ENCODE measurements at places on chromosomes 13 and 19.

- DNase-seq, result no peak
Measured at GRCh38 chr19:10517760-10518443, 655 bp upstream of the S1PR5 start.

- DNase-seq, result no peak
Measured at GRCh38 chr13:102774214-102774568, 605 bp upstream of the TEX30 start.

- no peak for DNase-seq
Measured at GRCh38 chr13:42129033-42129432, 80.6 kb downstream of the DGKH start.

- no peak for DNase-seq
Measured at GRCh38 chr13:42272115-42272803, at the start of gene AKAP11. AKAP11 (plus strand) TSS chr13:42272152; CDS start chr13:42286349, 14,197 bp downstream.

GRCh38 chr13:99970651-99971575, 654 bp downstream of the ZIC5 start:
- DNase-seq, result no peak

DNA sequence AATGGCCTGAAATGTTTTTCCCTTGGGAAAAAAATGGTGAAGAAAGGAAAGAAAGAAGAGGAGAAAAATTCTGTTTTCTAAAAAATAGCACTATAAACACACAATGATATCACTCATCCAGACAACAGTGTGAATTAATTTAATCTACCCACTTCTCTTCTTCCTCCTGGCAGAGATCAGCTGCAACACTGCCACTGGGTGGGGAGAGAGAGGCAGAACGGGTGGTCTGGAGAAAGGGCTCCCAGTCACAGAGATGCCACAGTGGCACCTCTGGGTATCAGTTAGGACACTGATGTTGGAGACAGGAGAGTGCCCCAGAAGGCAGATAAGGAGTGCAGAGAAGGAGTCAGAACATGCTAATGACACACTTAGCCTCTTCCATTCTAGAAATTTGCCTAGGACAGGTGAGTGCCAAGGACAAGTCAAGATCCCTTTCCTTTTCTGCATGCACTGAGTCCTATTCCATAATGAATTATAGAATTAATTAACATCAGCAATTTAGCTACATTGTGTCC, 168.6 kb downstream of the SUCLA2 start:
- DNase-seq, result no peak

DNA sequence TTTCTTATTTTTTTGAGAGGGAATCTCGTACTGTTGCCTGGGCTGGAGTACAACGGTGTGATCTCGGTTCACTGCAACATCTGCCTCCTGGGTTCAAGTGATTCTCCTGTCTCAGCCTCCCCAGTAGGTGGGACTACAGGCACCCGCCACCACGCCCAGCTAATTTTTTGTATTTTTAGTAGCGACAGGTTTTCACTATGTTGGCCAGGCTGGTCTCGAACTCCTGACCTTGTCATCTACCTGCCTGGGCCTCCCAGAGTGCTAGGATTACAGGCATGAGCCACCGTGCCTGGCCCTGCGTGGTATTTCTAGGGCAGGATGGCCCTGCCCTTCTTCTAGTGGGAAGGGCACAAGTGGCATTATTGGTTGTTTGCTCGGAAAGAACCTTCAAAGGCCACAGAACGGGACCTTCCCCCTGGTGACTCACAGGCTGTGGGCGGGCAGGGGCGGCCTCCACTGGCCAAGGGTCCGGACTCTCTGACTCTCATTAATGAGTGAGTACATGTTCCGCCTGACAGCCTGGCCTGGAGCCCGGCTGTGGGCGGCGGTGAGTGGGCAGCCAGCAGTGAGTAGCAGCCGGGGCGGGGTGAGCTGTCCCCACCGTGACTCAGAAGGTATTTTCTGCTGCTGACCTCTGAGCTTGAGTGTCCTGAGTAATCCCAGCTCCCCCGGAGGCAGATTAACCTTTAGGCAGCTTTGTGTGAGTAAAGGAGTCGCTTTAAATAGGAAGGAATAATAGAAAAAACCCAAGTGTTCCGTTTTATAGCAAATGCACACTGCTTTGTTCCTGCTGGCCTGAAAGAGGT, 5.1 kb downstream of the DOT1L start:
- DNase-seq, result no peak

- no peak for DNase-seq
Measured at GRCh38 chr13:55483626-55484158, 1657.0 kb upstream of the PRR20A start.

DNA sequence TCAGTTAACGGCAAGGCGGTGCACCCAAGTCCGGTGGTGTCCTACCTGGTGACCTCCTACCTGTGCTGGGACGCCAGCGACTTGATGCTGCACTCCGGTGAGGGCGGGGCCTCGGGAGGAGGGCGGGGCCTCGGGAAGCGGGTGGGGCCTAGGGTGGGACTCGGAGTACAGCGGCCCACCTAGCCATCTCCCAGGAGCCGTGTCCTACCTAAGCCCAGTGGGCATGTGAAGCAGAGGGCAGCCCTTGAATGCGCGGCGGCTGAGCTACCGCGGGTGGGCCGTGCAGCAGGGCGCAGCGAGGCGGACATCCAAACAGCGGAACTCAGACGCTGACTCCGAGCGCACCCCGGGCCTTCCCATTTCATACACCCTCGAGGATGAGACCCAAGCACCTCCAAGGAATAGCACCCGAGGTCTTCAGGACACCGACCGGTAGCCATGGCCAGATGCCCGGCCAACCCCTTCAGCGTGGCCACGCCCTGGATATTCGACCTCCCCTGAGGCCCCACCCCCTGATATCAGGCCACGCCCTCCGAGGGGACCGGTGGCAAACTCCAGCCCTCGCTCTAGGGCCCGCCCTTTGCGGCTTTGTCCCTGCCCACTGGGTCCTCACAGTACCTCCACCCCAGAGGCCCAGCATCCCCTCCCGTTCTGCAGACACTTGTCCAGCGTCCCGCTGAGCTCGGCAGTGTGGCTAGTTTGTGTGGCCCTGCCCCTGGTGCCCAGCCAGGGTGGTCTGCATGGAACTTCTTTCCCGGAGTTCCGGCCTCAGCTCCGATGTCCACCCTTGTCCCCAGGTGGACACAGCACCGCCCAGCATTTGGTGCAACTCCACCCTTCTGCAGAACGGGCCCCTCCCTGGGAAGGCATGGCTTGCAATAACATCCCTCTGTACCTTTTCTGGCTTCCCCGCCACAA, 5.4 kb downstream of the KLK1 start:
- DNase-seq, result no peak

DNA sequence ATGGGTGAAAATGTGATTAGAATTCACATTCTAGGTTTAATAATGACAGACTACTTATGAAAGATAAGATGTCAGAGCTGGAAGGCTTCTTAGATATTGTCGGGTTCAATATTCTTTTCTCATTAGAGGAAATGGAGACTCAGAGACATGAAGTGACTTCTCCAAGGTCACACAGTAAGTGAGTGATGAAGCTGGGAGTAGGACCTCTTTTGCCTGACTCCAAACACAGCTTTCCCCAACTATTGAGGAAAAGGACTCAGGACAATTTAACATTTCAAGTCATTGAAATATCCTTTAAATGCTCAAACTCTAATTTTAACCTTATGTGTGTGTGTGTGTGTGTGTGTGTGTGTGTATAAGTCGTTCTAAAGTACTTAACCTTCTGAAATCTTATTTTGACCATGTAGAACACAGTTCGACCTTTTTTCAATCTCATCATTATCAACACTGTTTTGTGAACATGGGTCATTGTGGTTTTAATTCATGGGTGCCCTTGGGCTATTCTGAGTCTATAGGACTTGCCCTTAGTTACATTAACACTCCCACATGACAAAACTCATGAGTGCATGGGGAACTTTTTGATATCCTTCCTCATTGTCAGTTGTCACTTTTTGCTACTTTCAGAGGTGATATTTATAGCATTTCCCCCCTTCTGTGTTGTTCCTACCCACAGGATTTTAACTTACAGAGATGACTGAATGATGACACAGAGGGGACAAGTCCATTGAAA, 53.0 kb downstream of the LRCH1 start:
- DNase-seq, result no peak

- DNase-seq, result no peak
Measured at GRCh38 chr13:52461265-52461664, 6.0 kb downstream of the CKAP2 start.

DNA sequence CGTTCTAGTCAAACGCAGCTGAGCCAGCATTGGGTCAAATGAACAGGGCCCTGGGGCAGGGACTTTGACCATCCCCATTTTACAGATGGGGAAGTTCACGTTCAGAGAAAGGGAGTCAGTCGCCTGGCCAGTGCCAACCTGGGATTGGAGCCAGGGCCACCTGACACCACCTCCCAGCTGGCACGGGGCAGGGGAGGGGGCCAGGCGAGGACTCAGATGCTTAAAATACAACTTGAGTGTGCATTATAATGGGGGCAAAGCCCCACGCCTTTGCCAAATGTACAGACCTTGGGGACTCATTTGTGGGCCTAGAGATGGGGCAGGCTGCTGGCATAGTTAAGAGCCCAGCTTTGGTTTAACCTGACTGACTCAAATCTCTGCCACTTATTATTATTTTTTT, 14.6 kb downstream of the PRR12 start:
- DNase-seq, result no peak

GRCh38 chr13:80823472-80823871, 482.5 kb upstream of the SPRY2 start:
- no peak for DNase-seq

DNA sequence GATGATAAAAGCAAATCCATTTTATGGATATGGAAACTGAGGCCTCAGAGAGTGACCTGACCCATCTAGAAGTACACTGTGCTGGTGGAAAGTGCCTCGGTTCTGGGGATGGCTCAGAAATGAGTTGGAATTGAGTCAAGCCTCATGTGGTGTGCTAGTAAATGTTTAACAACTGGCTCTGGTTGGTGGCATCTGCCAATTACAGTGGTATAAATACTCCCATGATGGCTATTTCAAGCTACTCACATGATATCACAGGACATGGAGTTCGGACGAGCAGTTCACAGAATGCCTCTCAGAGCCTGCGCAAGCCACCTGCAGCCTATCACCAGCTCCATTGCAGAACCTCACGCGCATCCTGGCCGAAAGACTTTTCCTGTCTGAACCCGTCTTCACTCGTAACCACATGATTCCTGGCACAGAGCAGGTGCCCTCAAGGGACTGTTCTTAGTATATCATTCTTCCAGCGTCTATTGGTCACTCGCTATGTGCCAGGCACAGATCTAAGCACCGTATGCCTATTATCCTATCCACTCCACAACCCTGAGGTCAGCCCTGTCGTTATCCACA, 9.1 kb downstream of the TMEM150B start:
- no peak for DNase-seq

DNA sequence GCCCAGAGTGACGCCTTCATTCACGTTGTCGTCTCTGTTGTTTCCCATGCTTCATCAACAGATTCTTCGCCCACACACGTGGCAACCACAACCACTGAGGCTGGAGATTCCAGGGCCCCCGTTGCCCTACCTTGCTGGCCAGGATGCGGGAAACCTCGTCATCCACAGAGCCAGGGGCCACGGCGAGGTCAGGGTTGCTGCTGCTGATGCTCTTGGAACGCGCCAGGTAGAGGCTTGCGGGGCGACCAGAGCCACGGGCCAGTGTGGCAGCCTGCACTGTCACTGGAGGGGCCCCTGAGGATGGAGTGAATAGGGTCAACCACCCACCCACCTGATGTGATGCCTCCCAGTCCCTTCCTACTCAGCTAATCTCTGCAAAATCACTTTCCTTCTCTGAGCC, 6.3 kb upstream of the ANGPTL8 start:
- no peak for DNase-seq

- no peak for DNase-seq
Measured at GRCh38 chr13:87906411-87906810, 235.2 kb downstream of the SLITRK5 start.

GRCh38 chr13:73365252-73365651, 306.4 kb downstream of the KLF5 start:
- no peak for DNase-seq

DNA sequence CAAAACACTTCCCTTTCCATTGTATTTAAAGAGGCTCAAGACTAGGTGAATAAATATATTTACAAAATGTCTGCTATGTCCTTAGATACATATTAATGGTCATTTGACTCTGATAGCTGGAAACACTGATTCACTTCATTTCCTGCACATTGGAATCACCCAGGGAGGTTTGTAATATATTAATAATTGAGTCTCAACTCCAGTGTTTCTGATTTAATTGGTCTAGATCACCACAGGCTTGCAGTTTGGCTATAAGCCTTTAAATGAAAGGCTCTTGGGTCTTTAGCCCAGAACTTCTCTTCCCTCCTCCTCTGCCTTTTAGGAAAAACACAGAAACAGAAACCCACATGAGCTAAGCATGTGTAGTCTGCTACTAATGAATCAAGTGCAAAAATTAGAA, 378.0 kb downstream of the TBC1D4 start:
- no peak for DNase-seq

- DNase-seq, result no peak
Measured at GRCh38 chr13:100040196-100040595, 48.7 kb upstream of the PCCA start.

DNA sequence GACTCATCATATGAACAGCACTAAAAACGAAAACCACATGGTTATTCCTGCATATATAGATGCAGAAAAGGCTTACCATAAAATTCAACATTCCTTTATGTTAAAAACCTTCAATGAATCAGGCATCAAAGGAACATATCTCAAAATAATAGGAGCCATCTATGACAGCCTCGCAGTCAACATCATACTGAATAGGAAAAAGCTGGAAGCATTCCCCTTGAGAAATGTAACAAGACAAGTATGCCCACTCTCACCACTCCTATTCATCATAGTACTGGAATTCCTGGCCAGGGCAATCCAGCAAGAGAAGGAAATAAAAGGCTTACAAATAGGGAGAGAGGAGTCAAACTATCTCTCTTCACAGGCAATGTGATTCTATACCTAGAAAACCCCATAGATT, 179.6 kb upstream of the HTR2A start:
- DNase-seq, result no peak

DNA sequence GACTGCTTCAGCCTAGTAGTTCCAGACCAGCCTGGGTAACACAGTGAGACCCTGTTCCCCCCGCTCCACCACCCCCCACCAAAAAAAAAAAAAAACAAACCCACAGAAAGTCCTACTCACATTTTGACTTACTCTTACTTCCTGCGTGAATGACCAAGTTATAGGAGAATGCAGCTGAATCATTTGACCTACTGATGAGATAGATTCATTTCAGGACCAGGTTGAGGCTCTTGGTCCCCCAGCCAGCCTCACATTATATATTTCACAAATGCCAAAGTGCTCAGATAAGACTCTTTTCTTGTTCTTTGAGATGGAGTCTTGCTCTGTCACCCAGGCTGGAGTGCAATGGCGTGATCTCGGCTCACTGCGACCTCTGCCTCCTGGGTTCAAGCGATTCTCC, 70.2 kb downstream of the KLF5 start:
- no peak for DNase-seq

GRCh38 chr13:41502673-41503072, 45.3 kb downstream of the RGCC start:
- no peak for DNase-seq

GRCh38 chr19:19662344-19662743, 1.1 kb downstream of the ATP13A1 start:
- no peak for DNase-seq
